ENCODE measurements at places on chromosomes 2 and 18.

GRCh38 chr18:77750006-77750405, 500.4 kb downstream of the GALR1 start:
- DNase-seq: no peak

- no peak for DNase-seq
Observed at GRCh38 chr2:41914936-41915335, 132.9 kb upstream of the PKDCC start.

- DNase-seq: no peak
Observed at GRCh38 chr2:179487010-179487731, 222.5 kb upstream of the SESTD1 start.

- DNase-seq: no peak
Observed at GRCh38 chr2:11371092-11371937, 26.9 kb upstream of the ROCK2 start.

GRCh38 chr2:239337877-239338484, 62.8 kb downstream of the HDAC4 start:
- no peak for DNase-seq

DNA sequence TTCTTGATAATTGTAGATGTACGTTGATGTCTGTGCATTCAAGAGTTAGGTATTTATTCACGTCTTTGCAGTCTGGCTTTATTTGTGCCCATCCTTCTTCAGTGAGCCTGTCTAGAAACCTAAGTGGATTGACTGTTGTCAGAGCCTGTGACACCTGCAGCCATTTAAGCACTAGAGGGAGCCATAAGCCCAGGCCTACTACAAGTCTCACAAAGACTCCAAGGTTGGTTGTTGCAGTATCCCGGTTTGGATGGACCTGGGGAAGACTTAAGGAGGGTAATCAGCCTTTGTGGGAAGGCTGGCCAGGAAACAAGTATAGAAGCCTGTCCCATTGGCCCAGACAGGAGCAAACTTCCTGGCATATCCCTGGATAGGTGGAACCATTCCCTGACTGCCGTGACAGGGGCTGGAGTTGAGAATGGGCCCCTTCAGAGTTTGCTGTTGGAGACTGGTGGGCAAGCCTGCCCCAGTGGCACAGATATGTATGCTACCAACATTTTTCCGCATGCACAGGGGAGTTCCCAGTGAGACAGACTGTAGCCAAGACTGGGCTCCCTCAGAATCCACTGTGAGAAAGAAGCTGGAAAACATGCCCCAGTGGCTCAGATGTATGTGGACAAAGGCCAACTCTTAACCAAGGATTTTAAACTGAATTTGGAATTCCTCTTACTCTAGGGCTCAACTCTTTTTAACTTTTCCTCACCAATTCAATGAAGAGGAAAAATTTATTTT, 9.3 kb upstream of the LRRC30 start:
- peak; percentile 65 for DNase-seq

GRCh38 chr2:9076210-9076609, 72.7 kb upstream of the MBOAT2 start:
- DNase-seq: no peak
